A549 treated with RU486 at 1 μM for 4 hours (cell line): ENCODE measurements at places on chromosomes 12 and 14. TPM values are rescaled to one million over a fixed set of nuclear protein-coding genes. Genes with fewer than 3 reads are reported as not detected.

Gene NPFF
- not detected in 5 replicates for total RNA-seq

Gene MIP
- total RNA-seq = not detected in 5 replicates

Gene ASCL1
- not detected in 5 replicates for total RNA-seq

Gene ITGA7
- 0.92 to 1.7 TPM (median 1.6 TPM) in 5 replicates for total RNA-seq

Gene KCNC2
- not detected in 5 replicates for total RNA-seq
